ENCODE measurements at places on chromosomes 11 and 22. TPM values are rescaled to one million over a fixed set of nuclear protein-coding genes. Genes with fewer than 3 reads are reported as not detected.

- no peak for DNase-seq
Observed at GRCh38 chr11:7605186-7605943, 67.9 kb downstream of the CYB5R2 start.

- no peak for DNase-seq
Observed at GRCh38 chr11:11346303-11346702, 6.7 kb downstream of the CSNK2A3 start.

GRCh38 chr22:37870273-37870672, 21.1 kb downstream of the EIF3L start:
- DNase-seq, result no peak

The ELFN2 gene
- total RNA-seq, result not detected

The ROBO4 gene
- total RNA-seq, result not detected
